ENCODE measurements at places on chromosomes 5 and 9.
A peak's percentile ranks its signal among the peaks of the same experiment; 100 is the strongest.

DNA sequence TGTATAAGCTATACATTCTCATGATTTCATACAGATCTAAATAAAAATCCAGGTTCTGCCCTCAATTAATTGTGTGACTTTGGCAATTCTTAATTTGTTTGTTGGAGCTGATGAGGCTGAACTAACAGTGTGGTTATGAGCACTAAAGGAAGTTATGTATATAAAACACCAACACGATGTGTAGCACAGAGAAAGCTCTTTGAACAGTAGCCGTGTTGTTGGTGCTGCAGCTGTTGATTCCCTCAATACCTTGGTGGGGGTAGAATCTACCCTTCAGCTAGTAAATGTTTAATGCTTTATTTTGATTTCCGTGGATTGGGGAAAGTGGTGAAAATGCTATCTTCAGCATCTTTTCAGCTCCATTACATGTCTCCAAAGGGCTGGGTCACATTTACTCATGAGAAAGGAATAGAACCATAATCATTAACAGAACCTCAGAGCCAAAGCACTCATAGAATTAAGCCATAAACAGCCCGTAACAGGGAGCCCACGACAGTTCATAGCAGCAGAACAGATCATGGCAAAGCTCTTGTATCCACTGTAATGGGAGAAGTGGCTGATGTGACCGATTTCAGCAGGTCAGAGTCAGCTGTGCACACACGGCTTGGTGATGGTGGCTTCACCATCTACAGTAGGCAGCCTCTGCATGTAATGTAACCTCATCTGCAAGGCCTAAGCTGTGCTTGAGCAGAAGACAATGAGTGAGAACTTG is 332.7 kb downstream of the DIRAS2 start:
- no peak for DNase-seq

GRCh38 chr5:81233080-81233634 is at the start of gene CKMT2:
Gene CKMT2, plus strand, starts transcription at chr5:81233322. Its CDS starts 17,811 bp downstream, at chr5:81251133.
- no peak for DNase-seq

- no peak for DNase-seq
Measured at GRCh38 chr9:106693558-106693957, 169.4 kb upstream of the ZNF462 start.

- DNase-seq = no peak
Measured at GRCh38 chr5:108093186-108093585, 288.7 kb downstream of the FBXL17 start.

GRCh38 chr5:170247363-170247762 is 14.6 kb downstream of the C5orf58 start:
- DNase-seq = no peak

- no peak for DNase-seq
Measured at GRCh38 chr9:87300915-87301314, 196.8 kb upstream of the DAPK1 start.

GRCh38 chr5:111530298-111530740 is 18.0 kb upstream of the STARD4 start:
- DNase-seq = peak; percentile 55

GRCh38 chr9:79610791-79611614 is 39.2 kb downstream of the TLE4 start:
- no peak for DNase-seq

DNA sequence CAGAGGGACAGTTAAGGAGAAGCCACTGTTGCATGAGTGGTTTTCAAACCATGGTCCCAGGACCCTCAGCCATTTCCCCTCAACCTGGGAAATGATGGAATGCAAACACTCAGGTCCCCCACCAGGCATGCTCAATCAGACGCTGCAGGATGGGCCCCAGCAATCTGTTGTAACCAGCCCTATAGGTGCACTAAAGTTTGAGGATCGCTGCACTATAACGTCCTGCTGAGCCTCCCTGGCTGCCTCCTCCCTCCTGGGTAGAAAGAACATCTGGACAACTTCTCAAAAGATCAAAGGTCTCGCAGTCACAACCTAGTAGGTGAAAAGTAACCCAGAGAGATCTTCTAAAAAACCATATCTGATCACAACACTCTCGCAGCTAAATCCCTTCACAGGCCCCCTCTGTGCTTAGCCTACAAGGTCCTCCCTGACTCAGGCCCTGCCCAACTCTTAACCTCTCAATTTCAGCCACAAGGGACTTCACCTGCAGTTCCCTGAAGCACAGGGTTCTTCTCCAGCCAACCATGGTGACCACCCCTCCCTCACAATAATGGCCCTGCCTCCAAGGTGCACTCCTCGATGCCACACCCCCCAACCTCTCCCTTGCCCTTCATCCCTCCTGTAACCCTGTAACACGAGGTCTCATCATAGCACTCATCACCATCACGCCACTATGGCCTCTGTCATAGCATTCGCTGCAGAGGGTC is 3.5 kb downstream of the SHB start:
- DNase-seq = no peak

- DNase-seq = no peak
Measured at GRCh38 chr9:5326893-5327548, 12.7 kb downstream of the RLN1 start.

DNA sequence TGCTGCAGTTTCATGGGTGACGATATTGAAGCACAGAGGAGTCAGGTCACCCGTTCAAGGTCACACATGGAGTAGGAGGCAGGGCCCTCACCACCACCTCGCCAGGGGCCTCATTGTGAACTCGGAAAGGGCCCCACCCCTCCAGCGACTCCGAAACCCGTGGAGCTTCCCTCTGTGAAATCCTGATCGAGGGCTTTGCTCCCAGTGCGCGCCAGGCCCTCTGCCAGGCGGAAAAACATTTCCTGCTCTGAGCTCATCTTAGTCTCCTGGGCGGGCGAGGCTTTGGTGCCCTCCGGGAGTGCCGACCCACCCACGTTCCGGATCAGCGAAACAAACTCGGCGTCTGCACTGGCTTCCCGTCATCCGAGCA is 75.0 kb upstream of the FCN1 start:
- no peak for DNase-seq

GRCh38 chr5:99589424-99589823 is 660.6 kb upstream of the CHD1 start:
- no peak for DNase-seq

Data from GM12864 (cell line).